ENCODE measurements at places on chromosomes 11 and 22.

- no peak for DNase-seq
Measured at GRCh38 chr11:32435152-32435480, 223 bp downstream of the WT1 start.

GRCh38 chr11:1422981-1423380 is 33.2 kb downstream of the BRSK2 start:
- no peak for DNase-seq

DNA sequence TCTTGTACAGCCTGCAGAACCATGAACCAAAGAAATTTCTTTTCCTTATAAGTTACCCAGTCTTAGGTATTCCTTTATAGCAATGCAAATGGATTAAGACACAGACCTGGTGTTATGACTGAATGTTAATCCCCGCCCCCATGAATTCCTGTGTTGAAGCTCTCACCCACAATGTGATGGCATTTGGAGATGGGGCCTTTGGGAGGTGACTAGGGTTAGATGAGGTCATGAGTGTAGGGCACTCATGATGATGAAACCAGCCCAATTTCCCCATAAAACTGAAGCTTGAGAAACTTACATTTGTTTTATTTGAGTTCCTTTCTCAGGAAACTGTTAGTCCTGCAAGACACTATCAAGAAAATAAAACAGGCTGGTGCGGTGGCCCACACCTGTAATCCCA is 115.8 kb upstream of the THY1 start:
- DNase-seq = no peak

DNA sequence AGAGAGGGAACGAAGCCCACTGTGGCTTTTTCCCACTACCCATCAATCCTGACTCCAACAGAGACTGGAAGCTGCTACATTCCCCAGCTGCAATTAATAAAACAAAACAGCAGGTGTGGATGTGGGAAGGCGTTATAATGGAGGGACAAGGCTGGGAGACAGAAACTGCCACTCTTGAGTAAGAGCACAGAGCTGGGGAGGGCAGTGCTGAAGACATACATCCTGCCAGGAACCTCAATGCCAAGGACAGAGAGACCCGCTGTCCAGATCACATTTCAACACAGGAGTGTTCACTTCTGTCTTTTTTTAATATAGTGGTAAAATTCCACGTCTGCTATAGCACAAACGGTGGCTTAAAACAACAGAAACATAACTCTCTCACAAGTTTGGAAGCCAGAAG is 94.5 kb downstream of the LARGE1 start:
- no peak for DNase-seq

- DNase-seq = no peak
Measured at GRCh38 chr11:115097796-115098408, 406.3 kb downstream of the CADM1 start.

DNA sequence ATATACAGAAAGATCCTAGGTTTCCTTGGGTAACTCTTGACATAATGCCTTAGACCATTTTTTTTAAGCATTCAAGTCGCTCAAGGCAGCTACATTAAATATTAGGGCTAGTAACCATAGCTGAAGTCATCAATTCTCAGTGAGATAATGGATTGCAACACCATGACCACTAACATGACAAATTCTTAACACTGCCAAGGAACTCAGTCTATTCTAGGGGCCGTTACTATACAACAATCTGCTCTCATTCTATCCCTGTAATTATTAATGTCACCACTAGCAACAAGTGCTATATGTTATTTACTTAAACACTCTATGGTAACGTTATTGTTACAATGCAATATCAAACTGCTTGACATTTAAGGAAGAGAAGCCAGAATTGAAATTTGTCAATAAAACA is 3.2 kb upstream of the STK33 start:
- no peak for DNase-seq

DNA sequence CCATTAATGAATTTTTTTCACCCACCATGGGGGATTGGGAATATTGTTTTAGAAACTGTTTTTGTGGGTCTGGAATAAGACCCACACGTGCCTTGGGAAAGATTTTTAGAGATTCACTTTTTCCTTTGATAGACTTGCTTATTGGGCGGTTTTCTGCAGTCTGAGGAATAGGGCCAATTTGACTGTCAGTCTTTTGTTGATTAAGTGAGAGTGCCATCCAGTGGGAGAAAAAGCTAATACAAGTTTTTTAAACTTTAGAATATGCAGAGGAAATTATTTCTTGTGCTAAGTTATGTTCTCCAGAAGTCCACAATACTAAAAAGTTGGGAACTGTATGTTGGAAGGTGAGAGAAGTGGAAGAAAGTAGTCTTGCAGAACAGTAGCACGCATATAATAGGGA is 56.1 kb downstream of the PRMT3 start:
- peak; percentile 2 for DNase-seq

GRCh38 chr11:122646549-122647340 is 8.8 kb upstream of the UBASH3B start:
- DNase-seq = no peak

- DNase-seq = no peak
Measured at GRCh38 chr11:9802291-9802861, 138.5 kb downstream of the SWAP70 start.

Data from CD4-positive, alpha-beta T cell treated with Interleukin-2 at 100 ng/mL for 4 hours (primary cell).